Forelimb muscle (tissue), 1 donor: ENCODE measurements at places on chromosomes 3 and 15. TPM values are rescaled to one million over a fixed set of nuclear protein-coding genes. Genes with fewer than 3 reads are reported as not detected.

The LMLN gene
- 3.4 TPM for polyA plus RNA-seq

The SCN11A gene
- polyA plus RNA-seq = 2.5 TPM

The OSBPL10 gene
- 6.8 TPM for polyA plus RNA-seq

- DNase-seq = no peak
Measured at GRCh38 chr15:56917652-56918045, 795 bp upstream of the TCF12 start.

- DNase-seq = no peak
Measured at GRCh38 chr3:187742351-187743171, 2.7 kb downstream of the BCL6 start.
